ENCODE measurements at places on chromosomes 2 and 18.

GRCh38 chr2:186617148-186617547 lies 27.3 kb downstream of the ITGAV start:
- DNase-seq, result no peak

GRCh38 chr2:39492716-39493115 lies 55.6 kb upstream of the MAP4K3 start:
- DNase-seq, result no peak

DNA sequence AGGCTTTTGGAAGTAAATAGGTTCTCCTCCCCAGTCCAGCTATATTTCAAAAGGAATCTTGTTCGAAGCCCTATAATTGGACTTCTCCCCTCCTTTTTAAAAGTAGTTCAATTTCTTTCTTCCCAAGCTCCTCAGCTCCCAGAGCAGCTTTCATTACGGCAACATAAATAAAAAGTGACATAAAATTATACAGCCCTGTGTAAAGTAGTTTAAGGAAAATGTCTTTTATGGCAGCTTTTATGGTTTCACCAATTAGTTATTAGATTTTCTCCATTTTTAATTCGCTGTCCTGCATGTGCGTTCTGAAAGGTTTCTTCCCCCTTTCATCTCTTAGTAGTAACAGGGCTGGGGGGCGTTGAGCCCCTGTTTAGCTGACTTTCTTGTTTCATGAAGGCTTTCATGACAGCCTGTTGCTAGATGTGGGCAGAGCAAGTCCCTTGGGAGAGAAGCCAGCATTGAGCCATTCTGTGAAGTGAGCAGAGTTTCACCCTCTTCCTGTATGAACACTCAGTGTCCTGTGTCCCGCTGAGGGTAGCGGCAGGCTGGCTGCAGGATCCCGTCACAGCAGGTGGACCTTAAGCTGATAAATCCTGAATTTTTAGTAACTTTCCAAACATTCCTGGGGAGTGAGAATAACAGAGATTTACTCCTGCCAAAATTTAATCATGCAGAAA lies 229.7 kb upstream of the SPRED2 start:
- DNase-seq, result no peak

GRCh38 chr18:80135136-80135535 lies 26.1 kb downstream of the ADNP2 start:
- DNase-seq, result no peak

DNA sequence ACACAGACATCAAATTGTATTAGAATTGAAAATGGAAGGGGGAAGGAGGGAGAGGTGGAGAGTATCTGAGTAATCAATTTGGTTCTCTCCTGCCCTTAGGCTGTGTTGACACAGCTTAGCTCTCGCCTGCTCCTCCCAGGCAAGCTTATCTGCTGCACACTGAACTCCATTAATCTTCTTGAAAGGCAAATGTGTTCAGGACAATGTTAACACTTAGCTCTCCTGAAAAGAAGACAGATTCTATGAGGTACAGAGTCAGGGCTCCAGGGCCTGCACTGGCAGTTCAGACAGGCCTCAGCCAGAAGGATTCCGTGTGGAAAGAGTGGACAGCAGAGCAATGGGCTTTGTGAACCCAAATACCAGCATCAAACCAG lies 430.0 kb upstream of the TNP1 start:
- DNase-seq, result no peak

DNA sequence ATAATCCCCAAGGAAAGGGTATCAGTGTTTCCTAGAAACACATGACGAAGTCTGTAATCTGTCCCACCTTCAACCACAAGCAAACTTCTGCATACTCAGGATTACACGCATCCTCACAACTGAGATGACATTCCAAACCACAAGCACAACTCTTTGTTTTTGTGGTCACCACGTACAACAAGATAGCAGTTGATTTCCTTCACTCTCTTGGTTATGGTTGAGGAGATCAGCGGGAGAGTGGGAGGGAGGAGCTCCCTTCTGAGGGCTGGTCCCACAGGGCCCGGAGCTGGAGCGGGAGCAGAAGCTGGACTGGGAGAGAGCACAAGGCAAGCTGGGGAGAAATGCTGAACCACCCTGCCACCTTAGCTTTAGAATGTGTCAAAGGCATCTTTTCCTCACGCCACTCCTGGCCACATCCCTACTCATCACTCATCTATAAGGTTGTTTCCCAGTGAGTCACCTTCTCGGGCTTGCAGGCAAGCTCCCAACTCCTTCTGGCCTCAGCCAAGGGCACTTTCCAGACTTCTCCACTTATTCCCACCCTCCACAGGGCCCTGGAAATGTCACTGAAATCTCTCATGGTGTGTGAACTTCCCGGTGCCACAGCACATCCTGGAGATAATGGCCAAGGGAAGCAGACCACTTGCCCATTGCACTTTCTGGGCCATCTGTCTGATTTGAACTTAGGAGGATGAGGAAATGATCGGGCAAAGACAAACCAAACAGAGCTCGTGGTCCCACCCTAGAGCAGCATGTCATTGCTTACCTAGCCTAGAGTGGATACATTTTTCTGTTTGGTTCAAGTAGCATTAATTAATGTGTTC lies 98.9 kb upstream of the LGALSL start:
- DNase-seq, result no peak

- DNase-seq, result no peak
Measured at GRCh38 chr2:125330133-125330532, 1305.0 kb downstream of the CNTNAP5 start.

DNA sequence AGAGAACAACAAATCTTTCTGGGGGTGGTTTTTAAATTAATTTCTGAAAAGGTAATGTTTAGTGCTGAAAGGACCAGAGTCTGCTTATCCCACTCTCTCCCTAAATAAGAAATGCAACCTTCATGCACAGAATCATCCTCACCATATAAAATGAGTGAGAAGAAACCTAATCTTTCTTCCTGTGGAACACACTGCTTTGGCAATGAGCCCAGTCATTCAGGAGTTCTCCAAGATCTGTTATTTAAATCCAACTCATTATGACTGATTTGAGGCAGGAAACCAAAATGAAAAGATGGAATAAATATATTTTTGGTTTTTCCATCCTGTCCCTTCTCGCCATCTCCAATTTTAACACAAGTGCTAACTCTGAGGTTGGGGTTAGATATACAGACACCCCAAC lies 228.3 kb downstream of the SRBD1 start:
- no peak for DNase-seq

DNA sequence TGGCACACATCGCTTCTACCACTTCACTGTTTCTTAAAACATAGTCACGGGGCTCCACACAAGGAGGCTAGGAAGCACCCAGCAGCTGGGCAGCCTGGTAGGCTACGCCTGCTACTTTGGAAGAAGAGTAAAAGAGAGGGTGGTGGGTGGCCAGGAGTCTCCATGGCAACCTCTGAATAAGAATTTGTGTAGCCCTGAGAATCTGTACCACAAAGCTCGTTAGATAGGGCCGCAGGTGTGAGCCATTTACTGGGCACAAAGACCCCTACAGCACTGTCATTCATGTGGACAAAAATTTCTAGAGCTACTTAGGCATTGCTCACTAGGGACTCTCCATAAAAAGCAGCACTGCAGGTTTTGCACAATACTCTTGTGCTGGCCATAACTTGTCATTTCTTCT lies 166.4 kb upstream of the MSH6 start:
- DNase-seq, result no peak

DNA sequence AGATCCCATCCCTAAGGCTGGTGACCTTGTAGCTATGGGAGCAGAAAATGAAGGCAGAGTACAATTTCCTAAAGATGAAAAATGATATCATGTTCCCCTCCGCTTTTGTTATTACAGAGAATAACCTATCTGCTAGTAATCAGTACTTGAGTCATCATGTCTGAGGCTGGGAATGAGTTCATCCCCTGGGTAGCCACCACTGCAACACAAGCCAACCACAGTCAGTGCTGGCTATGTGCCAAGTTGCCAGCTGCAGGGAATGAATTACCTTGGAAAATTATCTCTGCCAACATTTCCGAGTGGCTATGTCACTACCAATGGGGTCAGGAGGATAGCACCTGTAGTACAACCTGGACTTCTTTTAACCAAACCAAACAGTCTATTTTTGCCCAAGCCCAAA lies 1094.7 kb upstream of the DDX18 start:
- DNase-seq, result no peak

DNA sequence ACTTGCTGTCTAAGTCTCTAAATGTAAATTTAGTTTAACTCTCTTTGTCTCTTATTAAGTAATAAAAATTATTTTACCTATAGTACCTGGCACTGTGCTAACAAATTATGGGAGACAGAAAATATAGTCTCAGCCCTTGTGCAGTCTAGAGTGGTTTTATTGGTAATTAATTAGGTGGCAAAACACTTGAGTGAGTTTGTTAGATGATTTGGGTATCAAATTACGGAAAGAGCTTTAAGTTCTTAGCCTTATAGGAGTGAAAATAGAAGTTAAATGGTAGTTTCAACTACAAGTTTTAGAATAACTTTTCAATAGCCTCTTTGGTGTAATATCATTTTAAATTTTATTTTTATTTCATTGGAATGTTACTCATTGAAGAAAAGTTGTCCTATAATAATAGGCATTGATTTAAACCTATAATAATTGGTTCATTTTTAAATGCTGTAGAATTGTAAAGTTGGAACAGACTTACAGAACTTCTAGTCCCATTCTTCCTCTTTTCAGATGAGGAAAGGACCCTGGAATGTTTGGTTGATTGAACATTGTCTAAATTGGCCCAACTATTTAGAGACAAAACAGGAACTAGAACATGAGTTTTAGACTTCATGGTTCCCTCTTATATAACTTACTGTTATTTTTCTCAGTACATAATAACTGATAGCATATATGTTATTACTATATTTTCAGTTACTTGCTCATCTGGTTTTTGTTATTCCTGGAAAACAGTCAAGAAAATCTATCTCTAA lies 10.2 kb upstream of the HTR2B start:
- no peak for DNase-seq

GRCh38 chr2:187078297-187078696 lies 229.3 kb upstream of the ZSWIM2 start:
- no peak for DNase-seq

DNA sequence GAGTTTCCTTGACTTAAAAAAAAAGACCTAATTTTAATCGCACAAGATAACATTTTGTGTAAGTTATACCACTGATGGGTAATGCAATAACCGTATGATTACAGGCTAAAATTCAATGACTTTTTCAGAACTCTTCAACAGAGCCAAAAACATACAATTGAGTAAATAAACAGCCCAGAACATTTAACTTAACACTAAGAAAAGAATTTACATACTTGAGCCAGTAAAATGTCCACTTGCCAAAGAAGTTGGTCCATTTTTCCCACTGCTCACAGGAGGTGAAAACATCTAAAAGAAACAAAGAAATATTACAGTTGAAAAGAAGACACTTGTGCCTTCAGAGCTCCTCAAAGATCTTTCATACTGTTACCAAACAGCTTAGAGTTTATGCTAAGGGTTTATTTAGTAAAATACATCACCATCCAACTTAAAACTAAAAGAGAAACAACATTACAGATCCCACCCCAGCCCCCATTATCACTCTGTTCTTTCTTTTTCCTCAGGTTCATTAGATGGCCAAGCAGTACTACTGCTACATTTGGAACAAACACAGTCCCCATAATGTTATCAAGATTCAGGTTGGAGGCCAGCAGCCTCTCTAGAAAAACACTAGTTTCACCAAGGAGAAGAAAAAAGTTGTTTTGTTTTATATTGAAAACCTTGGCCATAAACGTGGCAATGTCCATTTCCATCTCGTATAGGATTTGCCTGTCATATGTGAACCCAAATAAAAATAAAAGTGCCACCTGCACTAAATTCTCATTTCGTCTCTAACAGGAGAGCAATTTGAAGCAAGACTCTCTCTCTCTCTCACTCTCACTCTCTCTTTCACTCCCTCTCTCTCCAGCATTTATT lies 2.7 kb downstream of the TCF4 start:
- no peak for DNase-seq

- DNase-seq, result no peak
Measured at GRCh38 chr2:182368446-182368845, 58.4 kb downstream of the PDE1A start.
